ENCODE measurements at places on chromosomes 5 and 9. TPM values are rescaled to one million over a fixed set of nuclear protein-coding genes. Genes with fewer than 3 reads are reported as not detected.
A peak's percentile ranks its signal among the peaks of the same experiment; 100 is the strongest.

- no peak for DNase-seq
Observed at GRCh38 chr9:86354818-86355309, 654 bp upstream of the TUT7 start.

GRCh38 chr5:99587983-99588382 is 659.2 kb upstream of the CHD1 start:
- no peak for DNase-seq

DNA sequence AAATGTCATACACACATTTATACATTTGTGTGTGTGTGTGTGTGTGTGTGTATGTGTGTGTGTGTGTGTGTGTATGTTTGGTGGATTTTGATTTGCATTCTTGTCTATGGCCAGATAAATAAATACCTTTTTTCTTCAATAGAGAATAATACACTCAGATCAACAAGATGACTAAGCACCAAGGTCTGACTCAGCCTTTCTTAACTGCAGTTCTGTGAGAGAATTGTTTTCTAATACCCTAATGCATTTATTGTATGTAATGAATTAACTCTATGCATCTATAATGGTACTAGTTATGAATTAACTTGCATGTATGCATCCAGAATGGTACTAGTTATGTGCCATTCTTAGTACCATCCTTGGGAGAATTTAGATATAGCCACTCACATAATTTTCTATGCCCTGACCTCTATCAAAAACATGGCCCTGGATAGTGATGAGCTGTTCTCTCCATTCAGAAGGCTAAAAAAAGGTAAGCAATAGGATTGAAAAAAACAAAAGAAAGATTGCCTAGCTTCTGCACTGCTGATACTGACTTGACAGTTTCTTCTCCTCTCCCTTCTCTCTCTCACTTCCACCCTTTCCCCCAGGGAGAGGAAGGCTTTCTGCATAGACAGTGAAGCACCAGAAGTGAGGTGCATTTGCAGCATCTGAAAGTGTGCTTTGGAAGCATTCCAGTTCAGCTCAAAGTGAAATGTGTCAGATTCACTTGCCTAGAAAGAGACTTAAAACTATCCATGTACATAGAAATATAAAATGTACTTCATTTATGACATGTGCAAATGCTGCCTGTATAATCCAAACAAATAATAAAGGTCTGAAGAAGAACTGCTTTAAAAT is 55.1 kb upstream of the CCDC112 start:
- no peak for DNase-seq

GRCh38 chr9:129752900-129753729 is at the start of gene PTGES:
Gene PTGES, minus strand, starts transcription at chr9:129753042. Its CDS starts 30 bp downstream, at chr9:129753012.
- peak; percentile 84 for DNase-seq

GRCh38 chr9:137236936-137237421 is 4.1 kb upstream of the TUBB4B start:
- DNase-seq = no peak

- DNase-seq = no peak
Observed at GRCh38 chr5:17326600-17327037, 109.2 kb downstream of the BASP1 start.

GRCh38 chr9:16552252-16552651 is 318.2 kb downstream of the BNC2 start:
- DNase-seq = no peak

NCS1 gene
- total RNA-seq = 44.8 TPM

CDKN2A gene
- total RNA-seq = 86.1 TPM

Measured in mesothelial cell of epicardium (in vitro differentiated cells).